ENCODE measurements at places on chromosomes 5 and 9.

DNA sequence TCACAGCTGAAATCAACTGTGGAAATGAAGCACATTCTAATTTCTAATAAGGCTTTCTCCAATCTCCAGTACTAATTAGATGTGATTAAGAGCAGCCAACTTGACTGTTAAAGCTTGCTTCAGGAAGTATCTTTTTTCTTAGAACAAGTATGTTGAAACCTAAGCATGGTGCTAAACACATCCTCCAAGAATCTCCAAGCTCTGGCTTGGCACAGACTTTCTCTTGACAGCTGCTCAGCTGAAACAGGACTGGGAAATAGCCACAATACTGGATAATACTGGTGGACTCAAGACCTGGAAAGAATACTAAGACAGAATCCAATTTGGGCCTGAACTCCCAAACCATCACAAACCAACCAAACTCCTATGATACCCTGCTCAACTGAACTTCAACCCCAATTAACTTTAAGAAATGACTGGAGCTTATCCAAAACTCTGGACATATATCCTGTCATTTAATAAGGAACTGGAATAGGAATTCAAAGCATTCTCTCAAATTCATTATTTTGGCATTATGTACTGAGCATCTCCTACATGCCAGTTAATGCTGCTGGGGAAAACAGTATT lies 16.2 kb downstream of the PRKAA1 start:
- DNase-seq = no peak

- no peak for DNase-seq
These were observed 17.0 kb upstream of the CMBL start for GRCh38 chr5:10324518-10325370.

DNA sequence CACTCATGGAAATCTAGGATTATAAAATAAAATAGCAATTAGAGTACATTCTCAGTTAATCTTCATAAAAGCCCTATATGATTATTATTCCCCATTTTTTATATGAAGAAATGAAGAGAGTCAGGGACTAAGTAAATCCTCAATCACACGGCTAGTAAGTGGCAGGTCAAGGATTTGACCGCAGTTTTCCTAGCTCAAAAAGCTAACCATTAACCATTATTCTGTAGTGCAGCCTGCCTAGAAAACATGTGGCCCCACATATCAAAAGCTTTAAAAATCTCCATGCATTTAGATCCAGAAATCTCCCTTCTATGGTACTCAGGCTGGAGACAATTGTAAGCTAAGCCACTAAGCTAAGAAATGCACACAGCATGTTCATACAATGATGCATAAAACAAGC lies 21.4 kb downstream of the EPB41L4A start:
- no peak for DNase-seq

DNA sequence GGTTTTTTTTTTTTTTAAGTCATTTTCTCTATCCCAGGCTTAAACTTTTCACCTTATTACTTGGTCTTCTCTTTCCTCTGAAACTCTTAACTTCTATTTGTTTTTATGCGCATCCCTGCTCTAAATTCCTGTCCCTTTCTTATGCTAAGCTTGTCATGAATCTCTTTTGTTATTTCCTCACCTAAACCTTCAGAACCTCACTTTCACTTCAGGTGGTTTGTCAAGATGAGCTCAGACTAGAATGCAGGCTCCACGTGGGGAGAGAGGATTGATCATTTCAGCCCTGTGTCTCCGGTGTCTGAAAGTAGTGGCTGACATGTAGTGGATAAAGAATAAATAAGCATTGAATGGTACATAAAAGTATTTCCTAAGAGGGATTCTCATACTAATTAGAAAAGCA lies 63.6 kb downstream of the ANXA1 start:
- no peak for DNase-seq

GRCh38 chr5:56412601-56413379 lies 179.7 kb upstream of the ANKRD55 start:
- DNase-seq = no peak

GRCh38 chr9:108784998-108785397 lies 70.8 kb downstream of the ACTL7B start:
- DNase-seq = no peak

DNA sequence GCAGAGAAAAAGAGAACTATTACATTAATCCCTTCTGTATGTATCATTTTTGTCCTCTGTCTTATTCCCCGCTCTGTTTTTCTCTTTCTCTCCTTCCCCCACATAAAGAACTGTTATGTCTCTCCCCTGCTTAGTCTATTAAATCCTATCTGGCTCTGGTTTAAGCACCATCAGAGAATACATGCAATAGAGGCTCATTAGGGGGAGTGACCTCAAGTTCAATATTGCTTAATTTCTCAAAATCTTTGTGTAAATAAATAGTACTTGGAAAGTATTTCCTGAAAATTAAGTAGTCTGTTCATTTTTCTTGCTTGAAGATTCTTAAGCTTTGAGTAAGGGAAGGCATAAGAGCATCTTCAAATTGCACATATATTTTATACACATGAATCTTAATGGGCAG lies 41.2 kb upstream of the FAM174A start:
- no peak for DNase-seq

DNA sequence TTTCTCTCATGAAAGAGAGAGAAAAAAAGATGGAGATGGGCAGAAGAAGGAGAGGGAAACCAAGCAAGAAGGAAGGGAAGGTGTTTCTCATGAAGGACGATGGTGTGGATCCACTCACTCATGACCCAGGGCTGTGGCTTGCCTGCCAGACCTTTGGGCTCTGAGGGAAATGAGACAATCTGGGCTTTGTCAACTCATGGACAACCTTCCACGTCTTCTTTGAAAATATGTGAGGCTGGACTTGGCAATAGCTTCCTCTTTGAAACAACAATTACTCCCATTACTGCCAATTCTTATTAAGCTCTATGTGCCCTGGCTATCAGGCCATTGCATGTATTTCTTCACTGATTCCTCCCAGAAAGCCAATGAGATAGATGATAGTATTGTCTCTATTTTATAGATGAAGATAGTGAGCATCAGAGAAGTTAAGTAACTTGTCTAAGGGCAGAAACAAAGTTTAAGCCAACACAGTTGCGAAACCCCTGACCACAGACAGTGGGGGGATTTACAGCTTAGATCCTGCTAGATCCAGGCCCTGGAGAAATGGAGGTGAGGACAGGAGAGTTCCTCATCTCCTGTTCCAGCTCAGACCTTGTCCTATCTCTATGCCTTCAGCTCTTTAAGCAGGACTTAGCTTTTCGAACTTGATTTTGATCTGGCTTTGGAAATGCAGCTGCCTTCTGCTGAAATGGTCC lies 132.4 kb downstream of the GCNT1 start:
- DNase-seq = no peak

GRCh38 chr9:2800394-2801179 lies 43.3 kb downstream of the PUM3 start:
- no peak for DNase-seq

DNA sequence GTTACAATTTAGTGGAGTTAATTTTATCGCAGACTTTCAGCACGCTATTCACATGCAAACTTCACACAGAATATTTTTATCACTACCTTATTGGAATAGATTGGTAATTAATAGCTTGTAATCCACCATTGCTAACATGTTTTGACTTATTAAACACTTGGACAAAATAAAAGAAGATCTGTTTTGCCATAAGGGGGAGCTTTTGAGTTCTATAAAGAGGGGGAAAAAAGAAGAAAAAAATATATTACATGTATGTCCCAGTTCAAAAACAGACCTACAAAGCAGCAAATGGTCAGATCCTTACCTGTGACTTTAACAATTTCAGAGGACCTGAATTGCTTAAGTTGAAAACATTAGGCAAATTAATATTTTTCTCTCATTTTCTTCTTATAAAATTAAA lies 1.2 kb upstream of the PAPPA start:
- DNase-seq = no peak

- DNase-seq = no peak
These were observed 2.1 kb downstream of the HEXB start for GRCh38 chr5:74686962-74687751.

DNA sequence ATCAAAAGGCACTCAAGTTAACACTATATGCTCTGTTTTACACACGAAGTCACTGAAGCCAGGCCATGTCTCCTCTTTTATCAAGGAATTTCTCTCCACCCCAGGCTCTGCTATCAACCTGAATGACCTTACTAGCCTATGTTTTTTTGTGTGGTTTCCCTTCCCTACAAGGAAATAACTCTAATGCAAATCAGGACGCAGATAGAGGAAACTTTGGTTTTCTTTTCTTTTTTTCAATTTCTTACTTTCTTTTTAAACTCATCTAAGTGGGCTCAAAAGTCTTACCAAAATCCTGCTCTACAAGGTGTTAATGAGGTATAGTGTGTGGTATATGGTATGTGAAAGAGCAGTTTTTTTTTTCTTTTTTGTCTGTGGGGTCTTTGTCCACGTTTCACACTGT lies 5.5 kb upstream of the SLC46A2 start:
- DNase-seq = no peak

GRCh38 chr9:4246969-4247368 lies 52.9 kb downstream of the GLIS3 start:
- DNase-seq = no peak

GRCh38 chr5:175567954-175568353 lies 89.6 kb downstream of the SFXN1 start:
- no peak for DNase-seq

DNA sequence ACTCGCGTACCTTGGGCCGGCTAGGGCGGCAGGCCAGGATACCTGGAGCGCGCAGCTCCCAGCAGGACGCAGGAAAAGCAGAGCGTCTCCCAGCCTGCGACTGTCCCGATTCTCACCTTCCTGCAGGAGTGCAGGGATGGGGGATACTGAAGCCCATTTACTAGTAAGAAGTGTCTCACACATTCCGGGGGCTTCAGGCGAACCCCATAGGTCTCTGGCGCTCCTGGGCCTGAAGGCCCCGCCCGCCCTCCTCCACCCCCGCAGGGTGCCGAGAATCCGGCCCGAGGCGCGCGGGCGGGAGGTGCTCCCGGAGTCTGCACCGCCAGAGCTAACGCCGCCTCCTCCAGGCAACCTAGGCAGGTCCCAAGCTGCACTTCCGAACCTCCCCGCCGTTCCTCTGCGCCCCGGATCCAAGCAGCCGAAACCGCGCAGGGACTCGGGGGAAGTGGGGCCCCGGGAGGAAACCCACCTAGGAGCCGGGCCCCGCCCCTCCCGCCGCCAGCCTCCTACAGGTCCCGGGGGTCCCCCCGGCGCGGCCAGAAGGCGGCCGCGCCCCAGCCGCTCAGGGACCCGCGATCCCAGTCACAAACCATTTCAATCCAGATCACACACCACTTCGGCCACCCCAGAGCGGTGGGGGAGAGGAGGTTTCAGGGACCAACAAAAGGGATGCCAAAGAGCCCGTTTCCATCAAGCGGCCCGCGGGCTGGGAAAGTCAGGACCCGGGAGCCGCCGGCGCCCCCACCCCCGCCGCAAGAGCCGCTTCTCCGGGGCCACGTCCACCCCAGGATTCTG lies 1.2 kb downstream of the ROR2 start:
- DNase-seq = no peak

GRCh38 chr5:176490301-176490700 lies 42.1 kb downstream of the FAF2 start:
- DNase-seq = no peak

- no peak for DNase-seq
These were observed 87.5 kb downstream of the SLIT3 start for GRCh38 chr5:169213479-169213878.

DNA sequence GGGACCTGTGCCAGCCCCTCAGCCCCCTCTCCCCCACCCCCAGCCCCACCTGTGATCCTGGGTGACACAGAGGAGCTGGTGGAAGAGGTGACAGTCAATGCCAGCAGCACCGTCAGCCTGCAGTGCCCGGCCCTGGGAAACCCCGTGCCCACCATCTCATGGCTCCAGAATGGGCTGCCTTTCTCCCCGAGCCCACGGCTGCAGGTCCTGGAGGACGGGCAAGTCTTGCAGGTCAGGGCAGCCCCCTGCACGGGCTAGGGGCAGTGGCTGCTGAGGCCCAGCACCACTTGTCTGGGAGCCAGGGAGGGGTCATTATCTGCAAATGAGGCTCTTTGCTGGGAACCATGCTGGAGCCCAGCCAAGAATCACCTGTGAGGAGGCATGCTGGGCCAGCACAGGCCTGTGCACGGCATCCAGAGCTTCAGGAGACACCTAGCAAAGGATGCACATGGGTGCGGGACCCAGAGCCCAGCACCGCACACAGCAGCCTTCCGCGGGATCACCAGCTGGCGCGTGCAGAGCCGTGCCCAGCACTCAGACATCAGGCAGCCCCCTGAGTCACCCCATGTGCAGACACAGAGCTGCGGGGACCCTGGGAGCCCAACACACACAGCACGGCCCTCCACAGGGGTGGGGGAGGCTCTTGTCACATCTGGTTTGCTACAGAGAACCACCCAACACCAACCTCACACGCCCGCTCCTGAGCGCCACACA lies 62.0 kb upstream of the ASS1 start:
- DNase-seq = no peak

GRCh38 chr5:40078898-40079575 lies 600.7 kb upstream of the PTGER4 start:
- DNase-seq = no peak

DNA sequence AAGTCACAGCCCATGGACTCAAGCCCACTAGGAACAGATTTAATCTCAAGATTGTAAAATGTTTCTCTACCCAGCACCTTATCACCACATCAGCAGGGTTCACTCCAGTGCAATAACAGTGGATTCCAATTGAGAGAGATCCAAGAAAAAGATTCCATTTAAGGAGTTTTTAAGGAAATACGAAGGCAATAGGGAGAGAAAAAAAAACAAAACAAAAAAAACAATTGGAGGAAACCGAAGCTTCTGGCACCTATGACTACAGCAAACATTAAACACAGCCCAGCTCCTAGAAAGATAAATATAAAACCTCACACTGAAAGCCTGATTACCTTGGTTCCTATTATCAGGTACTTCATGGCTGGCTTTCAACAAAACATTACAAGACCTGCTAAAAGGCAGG lies 192.7 kb downstream of the DAB2IP start:
- DNase-seq = no peak

DNA sequence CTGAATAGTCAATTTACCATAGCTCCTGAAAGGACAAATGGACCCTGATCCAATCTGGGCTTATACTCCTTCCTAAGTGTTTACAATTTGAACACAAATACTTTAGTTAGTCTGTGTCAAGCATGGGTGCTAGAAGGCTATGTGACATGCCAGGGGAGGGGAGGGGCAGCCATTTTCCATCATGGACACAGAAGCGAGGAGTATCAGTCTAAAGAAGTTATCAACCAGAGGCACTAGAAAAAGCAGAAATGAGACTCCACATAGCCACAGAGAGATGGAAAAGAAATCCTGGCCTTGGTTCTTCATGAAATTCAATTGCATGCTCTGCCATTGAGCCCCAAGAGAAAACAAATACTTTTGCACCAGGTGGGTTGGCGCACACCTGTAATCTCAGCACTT lies 61.8 kb downstream of the NR6A1 start:
- DNase-seq = no peak

DNA sequence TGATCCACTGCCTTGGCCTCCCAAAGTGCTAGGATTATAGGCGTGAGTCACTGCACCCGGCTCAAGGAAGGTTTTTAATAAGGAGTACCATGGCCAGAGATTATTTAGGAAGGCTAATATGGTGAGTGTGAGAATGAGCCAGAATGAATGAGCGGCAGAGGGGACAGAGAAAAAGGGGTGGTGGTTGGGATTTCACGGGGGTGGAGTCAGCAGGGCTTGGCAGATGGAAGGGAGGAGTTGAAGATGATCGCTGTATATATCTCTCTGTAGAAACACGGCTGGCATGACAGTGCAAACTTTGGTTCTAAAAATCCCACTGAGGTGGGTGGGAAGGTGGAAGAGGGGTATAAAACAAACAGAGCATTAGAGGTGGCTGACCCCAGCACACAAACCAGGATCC lies 176.7 kb upstream of the TBC1D2 start:
- DNase-seq = no peak

- no peak for DNase-seq
These were observed 10.3 kb downstream of the ITGA2 start for GRCh38 chr5:52999344-52999949.

GRCh38 chr5:174945853-174946252 lies 221.5 kb downstream of the MSX2 start:
- no peak for DNase-seq

Measured in stimulated activated CD4-positive, alpha-beta T cell treated with anti-CD3 and anti-CD28 coated beads, Interleukin-15, amount 100 ng/mL, for 1 hour (primary cell).